GF-D8 (cell line): ENCODE measurements at places on chromosomes 12 and 14.

DNA sequence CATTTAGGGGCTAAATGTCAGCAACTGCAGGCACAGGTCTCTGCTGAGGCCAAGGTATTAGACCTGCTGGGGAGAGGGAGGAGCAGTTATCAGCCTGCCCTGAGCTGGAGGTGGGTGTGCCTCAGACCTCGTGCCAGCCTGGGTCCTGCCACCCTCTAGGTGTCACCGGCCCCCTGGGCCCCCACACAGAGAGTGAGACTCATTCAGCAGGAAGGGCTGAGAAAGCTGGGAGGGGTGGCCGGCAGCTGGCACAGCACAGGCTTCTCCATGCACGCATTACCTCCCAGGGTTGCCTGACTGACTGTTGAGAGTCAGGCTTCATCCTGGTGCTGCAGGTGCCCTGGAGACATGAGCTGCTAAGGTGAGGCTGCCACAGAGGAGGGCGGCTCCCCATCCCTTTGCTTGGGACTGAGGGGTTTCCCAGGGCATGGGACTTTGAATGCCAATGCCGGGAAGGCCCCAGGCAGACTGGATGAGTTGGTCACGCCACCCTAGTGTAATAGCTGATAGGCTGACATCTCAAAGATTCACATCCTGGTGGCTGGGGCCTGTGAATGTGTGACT, 75.3 kb upstream of the C14orf180 start:
- DNase-seq, result no peak

DNA sequence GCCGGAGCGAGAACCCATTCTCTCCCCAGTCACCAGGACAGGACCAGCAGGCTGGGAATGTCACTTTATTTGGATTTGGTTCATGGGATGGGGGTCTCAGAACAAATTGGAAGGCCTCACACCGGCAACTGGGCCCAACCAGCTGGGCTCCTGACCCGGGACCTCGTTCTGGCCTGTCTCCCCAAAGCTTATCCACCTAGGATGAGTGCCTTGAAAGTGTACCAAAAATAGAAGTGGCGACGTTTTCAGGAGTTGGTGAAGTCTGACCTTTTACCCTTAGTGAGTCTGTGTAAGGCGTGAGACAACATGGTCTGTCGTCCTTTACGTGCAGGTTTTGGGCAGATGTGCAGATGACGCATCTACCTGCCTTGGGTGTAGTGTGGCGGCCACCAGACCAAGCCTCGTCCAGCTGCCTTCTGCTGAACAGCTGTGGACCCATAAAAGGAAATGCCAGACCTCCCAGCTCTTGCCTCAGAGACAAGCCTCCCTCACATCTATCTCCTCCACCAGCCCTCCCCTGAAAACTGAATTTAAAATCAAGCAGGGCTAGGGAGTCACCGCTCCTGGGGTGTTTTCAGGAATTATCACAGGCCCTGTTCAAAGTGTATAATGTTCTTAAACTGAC, 36.6 kb upstream of the CLMN start:
- DNase-seq, result no peak

- no peak for DNase-seq
These were observed 1045.2 kb downstream of the FLRT2 start for GRCh38 chr14:86575141-86575540.

GRCh38 chr12:93803424-93803807, 126.2 kb downstream of the CRADD start:
- DNase-seq, result no peak

DNA sequence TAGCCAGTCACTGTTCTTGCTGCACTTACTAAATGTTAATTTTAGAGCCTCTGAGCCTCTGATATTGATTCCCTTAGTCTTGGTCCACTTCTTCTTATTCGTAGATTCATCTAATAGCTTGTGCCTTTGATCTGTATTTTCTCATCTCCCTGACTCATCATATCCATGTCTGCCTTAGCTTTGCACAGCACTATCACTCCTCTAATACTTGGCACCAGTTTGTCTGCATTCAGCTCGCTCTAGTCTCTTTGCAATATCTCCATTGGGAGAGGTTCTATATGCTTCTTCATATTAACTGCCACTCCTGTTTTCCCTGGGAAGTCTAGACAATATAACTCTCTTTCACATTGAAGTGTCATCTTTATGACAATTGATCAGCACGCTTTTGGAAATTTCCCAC, 68.5 kb upstream of the CSRP2 start:
- DNase-seq, result no peak

- DNase-seq, result no peak
These were observed 271.2 kb downstream of the EGLN3 start for GRCh38 chr14:33679461-33680225.

GRCh38 chr12:57089271-57090245, 644 bp downstream of the NAB2 start:
- DNase-seq, result peak; percentile 31

DNA sequence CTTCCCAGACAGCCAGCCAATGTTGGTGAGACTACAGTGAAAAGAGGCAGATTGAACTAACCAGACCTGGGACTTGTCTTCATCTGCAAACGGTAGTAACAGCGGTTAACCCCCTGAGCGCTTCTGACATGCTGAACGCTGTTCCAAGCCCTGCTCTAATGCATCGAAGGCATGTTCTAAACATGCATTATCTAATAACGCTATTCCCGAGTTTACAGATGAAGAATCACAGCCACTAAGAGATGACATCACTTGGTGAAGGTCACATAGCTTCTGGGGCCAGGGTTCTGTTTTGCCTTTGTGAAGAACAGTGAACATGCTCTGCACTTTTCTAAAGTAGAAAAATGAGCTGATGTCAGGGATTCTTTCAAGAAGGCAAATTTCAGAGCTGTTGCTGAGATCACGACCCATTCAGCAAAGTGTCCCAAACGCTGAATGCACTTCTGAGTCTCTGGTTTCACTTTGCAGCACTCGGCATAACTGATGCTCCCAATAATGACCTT, 56.0 kb downstream of the FOS start:
- peak; percentile 47 for DNase-seq

DNA sequence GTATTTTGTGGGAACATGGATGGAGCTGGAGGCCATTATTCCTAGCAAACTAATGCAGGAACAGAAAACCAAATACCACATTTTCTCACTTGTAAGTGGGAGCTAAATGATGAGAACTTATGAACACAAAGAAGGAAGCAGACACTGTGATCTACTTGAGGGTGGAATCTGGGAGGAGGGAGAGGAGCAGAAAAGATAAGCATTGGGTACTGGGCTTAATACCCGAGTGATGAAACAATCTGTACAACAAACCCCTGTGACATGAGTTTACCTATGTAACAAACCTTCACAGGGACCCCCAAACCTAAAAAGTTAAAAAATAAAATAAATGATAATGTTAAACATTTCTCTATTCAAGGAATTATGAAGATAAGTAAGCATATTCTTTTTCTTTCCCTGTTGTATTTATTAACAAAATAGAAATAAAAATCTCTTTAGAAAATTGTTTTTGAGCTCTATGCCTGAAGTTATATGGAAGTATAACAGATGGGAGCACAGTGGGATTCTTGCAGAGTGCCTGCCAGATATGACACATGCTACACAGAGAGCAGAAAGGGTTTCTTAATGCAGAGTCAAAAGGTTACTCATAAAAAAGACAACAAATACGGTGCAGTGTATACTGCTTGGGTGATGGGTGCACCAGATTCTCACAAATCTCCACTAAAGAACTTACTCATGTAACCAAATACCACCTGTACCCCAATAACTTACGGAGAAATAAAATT, 52.0 kb upstream of the SYNE2 start:
- DNase-seq, result no peak

- DNase-seq, result no peak
These were observed 401.1 kb upstream of the FOXG1 start for GRCh38 chr14:28365510-28365909.

GRCh38 chr12:29030006-29030405, 119.1 kb upstream of the FAR2 start:
- DNase-seq, result no peak

DNA sequence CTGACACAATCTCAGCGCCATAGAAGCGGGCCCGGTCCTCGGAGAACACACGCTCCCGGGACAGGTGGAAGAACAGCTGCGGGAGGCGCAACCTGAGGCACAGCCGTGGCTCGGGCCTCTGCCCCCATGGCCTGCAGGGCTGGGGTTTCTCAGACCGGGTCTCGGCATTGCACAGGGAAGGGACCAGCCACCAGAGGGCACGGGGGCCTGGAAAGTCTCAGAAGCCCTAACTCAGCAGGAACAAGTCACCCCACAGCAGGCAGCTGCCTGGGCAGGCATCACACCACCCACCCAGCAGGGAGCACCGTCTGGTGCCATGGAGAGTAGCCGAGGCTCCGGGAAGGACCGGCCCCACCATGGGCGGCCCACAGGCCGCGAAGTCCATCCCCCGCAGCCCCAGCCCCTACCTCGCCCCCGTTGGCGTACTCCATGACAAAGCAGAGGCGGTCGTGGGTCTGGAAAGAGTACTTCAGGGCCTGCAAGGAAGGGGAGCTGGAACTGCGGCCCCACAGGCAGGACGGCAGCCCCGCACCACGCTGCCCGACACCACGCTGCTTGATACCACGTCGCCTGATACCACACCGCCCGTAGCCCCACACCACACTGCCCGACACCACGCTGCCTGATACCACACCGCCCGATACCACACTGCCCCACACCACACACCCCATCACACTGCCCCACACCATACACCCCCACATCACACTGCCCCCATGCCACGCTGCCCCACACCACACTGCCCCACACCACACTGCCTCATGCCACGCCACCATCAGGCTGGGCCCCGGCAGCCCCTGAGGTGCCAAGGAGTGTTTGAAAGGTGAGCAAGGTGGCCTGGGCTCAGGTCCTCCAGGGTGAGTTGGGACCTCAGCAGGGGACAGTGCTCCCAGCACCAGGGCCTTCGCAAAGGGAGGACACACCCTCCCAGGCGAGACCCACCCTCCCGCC, 20.8 kb downstream of the SIVA1 start:
- DNase-seq, result no peak

DNA sequence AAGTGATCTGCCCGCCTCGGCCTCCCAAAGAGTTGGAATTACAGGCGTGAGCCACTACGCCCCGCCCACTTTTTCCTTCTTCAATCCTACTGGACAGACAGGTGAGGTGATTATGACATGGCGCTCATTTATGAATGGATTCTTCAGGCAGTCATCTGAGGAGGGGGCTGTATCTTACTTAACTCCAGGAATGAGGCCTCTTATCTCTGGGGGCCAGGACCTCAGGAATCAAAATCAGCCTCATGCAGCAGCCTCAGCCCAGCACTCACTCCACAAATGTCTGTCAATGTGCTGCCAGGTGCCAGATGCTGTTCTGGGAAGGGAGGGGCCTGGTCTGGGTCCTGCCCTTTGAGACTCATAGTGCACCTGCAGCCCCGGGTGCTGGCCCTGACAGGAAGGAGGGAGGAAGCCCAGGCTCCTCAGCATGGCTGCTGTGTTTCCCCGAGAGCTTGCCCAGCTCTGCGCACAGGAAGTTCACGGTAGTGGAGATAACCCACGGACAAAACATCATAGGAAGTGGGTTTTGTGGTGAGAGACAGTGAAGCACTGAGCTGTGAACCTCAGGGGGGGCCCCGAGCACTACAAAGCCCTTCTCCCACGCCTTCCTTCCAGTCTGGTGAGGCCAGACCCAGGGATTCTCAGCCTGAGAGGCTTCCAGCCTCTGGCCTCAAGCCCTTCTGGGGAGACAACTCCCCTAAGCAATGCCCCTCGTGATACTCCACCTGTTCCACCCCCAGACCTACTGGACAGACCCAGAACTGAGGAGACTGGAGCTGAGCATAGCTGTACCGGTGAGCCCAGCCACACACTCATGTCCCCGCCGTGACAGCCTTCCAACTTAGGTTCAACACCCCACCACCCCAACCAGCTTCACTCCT, 22.3 kb downstream of the GALNT6 start:
- DNase-seq, result peak; percentile 98

DNA sequence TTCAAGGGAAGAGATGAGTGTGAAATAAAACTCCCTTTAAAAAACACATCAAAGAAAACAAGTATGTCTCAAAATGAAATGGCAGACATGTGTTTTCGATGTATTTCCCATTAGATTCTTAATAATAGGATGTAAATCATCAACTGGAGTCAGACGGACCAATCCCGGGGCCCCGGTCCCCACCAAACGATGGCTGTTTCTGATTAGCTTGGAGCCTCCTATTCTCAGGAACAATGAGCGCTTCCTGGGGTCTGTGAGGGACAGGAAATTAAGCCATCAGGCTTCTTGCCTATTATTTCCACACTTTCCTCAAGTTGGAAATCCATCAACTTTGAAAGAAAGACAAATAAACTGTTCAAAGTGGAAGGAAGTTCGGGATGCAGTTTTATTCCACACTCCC, 179.4 kb downstream of the EFCAB11 start:
- DNase-seq, result no peak

- DNase-seq, result no peak
These were observed 322.2 kb upstream of the DIO3 start for GRCh38 chr14:101239065-101239464.

DNA sequence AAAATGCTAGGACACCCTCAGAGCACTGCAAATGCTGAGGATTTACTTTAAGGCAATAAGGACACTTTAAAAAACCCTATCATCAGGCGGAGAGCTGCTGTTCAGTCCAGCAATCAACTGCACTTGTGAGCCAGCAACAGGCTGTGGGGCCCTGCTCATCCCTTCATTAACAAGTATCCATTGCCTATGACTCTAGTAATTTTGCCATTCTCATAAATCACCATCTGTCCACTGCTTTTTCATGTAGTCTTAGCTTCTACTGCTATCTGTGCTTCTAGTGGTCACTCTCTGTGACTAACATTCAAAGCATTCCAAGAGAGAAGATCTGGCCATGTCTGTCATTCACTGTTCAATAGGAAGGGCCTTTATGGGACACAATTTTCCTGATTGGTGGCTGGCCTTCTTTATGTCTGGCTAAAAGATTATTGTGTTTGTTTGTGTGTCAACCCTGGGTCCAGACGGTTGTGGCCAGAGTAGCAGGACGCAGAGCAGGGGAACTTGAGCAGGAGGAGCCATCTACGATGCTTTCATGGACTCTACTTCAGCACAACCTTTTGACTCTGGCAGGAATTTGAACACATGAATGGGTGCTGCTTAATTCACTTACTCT, 3.6 kb upstream of the KRAS start:
- no peak for DNase-seq

GRCh38 chr12:39490500-39491282, 47.8 kb upstream of the KIF21A start:
- DNase-seq, result no peak

DNA sequence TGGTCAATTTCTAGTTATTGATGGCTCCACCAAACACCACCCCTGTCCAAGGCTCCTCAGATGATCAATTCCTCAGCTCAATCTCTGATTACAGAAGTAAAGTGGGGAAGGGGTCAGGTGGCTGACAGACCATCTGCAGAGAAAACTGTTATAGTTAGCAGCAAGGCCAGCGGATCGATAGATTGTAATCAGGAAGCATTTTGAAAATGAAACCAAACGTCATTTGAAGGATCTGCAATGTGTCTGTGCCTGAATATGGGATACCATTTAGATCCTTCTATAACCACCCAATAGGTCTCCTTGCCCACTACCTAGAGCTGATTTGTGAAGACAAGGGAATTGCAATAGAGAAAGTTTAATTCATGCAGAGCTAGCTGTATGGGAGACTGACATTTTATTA, 11.6 kb downstream of the HCAR2 start:
- no peak for DNase-seq

DNA sequence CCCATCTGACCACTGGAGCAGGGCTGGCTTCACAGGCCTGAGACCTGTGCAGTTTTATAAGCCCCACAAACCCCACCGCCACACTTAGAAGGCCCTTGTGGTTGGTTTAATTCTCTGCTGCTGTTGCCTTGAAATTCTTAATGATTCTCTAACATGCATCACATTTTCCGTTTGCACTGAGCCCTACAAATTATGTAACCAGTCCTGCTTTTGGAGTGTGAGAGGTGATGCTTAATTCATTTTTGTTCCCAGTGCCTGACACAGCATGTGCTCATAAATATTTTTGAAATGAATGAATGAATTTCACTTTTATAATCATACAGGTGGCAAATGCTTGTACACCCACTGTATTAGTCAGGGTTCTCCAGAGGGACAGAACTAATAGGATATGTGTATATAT, 52.8 kb upstream of the PLXNC1 start:
- no peak for DNase-seq
